RPMI7951 (cell line): ENCODE measurements at places on chromosomes 1 and 21.
A peak's percentile ranks its signal among the peaks of the same experiment; 100 is the strongest.

DNA sequence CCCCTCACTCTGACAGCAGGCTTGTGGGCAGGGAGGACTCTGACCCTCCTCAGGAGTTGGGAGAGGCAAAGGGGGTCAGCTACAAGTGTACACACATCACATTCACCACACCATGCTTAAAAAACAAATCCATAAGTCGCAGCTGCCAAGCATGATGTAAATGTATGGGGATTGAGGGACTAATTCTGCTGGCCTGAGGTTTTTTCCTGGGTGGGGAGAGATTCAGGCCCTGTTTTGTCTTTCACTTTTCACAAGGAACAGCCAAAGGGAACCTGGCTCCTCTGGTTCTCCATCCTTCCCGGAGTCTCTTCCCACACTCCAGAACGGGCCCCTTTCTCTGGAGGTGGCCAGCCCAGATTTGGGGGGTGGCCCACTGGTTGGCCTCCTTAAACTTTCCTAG, 1.3 kb upstream of the MTARC2 start:
- DNase-seq, result no peak

GRCh38 chr1:51734896-51735745, 118.2 kb downstream of the OSBPL9 start:
- no peak for DNase-seq

DNA sequence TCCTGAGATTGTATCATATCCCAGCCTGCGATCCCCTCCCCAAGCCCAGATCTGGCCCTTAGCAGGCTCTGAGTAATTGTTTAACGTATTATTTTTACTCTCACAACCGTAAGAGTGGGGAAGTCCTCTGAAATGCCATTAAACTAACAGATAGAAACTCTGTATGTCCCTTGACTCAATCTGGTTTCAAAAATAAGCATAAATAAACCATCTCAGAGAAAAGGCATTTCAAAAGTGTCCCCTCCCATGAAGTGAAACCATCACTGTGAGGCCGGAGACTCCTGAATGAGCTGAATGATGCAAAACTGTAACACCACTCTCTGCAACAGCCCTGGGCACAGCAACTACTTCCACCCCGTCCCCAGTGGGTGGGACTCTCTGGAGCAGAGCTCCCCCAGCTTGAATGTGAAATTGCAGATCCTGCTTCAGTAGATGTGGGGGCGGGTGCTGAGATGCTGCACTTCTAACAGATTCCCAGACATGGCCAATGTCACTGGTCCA, 104.1 kb downstream of the SYF2 start:
- no peak for DNase-seq

DNA sequence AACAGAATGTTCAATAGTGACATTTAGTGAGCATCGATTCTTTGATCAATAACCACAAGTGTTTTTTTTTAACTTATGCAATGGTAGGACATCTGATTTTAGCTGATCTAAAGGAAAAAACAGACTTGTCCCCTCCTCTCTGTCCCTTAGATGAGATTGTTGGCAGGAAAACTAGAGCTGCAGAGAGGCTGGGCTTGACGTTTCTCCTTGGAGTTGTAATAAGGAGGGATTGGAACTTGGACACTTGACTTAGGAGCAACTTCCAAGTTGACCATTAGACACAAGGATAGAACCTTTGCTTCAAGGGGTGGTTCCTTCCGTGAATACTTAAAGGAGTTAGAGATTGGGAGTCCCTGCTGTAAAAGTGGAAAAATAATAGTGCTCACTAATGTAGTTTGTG, 49.9 kb downstream of the KAZN start:
- no peak for DNase-seq

GRCh38 chr1:176998183-176998795, 166.2 kb downstream of the ASTN1 start:
- DNase-seq, result no peak

DNA sequence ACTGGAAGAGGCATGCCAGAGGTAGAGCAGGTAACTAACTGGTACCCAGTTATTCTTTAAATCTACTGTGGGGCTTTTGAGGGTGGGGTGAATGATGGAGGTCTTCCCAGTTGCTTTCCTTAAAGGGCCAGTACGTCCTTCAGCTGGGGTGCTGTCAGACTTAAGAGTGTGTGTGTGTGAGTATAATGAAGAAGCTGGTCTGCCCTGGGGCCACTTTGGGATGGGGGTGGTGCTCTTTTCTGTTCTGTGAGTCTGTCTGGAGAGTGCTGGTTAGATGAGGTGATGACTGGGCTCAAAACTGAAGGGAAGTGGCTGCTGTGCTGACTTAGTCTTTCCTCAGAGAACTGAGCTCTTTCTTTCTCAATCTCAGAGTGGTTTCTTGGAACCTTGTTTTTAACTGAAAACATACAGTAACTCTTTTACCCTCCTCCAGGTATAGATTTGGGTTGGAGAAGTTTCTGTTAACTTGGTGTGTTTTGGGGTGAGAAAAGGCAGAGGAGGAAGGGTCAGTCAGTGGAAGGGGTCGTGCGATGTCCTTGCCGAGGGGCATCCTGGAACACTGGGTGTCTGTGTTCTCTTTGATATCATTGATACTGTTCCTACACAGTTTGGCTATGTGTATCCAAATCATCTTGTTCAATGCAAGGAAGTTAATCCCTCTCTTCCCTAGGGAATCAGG, 746 bp downstream of the MACF1 start:
- DNase-seq, result peak; percentile 93

DNA sequence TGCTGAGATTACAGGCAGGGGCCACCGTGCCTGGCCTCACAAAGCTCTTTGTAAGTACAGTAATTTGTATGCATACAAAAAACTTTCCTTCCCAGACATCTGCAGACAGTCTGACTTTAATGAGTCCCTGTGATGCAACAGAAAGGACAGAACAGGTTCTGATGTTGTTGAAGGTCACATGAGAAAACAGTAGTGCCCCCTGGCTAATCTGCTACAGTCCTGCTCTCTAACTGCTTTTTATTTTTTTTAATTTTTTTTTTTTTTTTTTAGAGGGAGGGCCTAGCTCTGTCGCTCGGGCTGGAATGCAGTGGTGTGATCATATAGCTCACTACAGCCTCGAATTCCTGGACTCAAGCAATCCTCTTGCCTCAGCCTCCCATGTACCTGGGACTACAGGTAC, 36.7 kb downstream of the ACBD3 start:
- peak; percentile 10 for DNase-seq

DNA sequence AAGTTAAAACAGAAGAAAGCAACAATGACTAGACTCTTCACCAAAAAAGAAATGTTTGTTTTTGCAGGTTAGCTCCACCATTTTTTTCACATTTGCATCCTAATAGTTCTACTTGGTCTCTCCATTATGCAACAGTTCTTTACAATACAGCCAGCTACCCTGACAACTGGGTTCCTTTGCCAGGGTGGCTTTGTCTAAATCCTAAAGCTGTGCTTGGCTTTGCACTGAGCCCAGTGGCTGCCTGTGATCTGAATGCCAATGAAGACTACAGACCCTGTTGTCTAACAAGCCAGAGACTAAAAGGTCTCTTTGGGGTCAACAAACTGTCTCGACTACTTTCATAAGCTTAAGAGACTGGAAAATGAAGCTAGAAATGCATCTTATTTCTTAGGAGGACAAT, 112.0 kb downstream of the AKT3 start:
- DNase-seq, result no peak

DNA sequence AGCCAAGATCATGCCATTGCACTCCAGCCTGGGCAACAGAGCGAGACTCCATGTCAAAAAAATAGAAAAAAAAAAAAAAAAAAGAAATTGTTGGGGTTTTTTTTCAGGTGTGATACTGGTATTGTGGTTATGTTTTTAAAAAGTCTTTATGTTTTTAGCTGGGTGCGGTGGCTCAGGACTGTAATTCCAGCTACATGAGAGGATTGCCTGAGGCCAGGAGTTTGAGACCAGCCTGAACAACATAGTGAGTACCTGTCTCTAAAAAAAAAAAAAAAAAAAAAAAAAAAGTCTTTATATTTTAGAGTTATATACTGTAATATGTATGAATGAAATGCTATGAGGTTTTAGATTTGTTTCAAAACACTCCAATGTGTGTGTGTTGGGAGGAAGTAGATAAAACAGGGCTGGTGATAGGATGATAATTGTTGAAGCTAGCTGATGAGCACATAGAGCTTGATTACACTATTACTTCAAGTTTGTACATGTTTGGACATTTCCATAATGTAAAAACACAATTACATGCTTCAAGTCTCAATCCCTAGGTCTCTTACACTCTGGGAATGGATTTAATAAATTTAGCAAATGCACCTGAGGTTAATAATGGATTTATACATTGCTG, 30.2 kb upstream of the ATP5PO start:
- no peak for DNase-seq

DNA sequence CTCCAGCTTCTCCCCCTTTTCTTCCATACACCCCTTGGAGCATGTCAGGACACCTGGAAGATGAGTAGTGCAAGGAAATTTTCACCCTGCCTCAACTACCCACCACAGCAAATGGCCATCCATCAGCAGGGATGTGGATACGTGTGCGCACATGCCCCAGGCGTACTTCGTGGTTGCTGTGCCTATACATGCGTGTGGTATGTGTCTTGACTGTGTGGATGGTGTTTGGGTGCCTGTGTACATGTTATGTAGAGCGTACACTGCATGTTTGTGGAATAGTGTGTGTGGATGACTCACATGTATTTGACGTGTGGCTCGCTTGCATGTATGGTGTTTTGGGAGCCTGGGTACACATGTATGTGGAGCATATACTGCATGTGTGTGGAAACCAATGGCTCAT, 158.5 kb downstream of the RRAGC start:
- DNase-seq, result no peak

DNA sequence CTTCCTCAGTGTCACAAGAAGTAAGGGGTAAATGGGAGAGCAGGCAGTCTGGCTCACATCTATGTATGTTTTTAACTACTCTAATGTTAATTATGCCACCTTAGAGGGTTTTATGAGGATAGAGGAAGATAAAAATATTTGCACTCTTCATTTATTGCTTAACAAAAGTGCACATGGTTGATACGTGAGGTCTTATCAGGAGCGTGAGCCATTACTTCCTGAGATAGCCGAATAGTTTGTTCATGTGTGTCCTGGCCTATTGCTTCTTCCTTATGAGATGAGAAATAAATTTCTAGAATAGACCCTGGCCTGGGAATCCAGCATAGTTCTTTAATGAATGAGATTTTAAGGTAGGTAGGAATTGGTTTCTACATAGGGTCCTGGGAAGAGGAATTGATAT, 471.1 kb upstream of the B3GALT2 start:
- no peak for DNase-seq

- DNase-seq, result peak; percentile 68
These were observed 7.6 kb upstream of the AADACL4 start for GRCh38 chr1:12636098-12636950.

DNA sequence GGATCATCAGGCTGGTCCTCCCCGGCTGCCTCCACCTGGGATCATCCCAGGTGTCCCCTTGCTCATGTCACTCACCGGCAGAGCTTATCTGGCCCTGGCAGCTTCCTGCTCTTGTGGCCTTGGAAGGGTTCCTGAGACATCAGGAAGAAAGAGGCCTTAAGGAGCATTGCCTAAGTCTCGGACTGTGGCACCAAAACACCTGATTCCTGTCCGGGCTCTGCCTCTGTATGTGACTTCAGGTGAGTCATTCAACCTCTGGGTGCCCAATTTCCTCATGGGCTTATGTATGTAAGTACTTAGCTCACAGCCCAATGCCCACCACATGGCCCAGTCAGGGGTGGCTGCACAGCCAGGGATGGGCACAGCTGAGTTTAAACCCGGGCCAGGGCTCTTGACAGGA, 255.9 kb upstream of the VAMP3 start:
- DNase-seq, result no peak

DNA sequence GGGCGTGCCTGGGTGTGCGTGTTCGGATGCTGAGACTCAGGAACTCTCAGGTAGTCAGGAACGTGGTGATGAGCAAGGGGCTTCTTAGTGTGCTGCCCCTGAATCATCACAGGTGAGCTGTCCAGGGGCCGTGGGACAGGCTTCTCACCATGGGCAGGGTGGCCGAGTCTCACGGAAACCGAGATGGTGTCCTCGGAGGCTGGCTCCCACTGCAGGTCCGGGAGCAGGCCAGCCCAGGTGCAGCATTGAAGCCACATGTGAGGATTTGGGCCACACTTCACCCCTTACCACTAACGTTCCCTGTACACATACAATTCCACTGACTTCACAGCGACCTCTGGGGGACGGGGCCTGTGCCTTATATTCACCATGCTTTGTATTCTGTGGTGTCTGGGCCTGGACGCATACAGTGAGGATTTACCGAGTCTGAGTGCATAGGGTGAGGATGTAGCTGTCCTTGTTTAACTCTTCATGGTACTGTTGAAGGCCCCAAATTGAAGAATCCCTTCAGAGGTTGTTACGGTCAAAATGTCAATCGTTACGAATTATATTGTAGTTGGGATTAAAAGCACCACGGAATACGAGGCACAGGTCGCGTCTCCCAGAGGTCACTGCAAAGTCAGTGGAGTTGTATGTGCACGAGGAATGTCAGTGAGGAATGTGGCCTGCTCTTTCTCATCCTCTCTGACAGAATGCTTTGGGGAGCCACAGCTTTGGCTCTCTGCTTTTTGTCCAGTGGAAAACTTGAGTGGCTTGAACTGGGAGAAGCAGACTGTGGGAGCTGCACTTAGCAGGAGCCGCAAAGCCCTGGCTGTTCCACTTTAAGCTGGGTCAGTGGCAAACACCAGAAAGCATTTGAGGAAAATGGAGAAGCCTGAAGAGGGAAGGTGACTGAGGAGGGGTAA, 95.3 kb downstream of the MTR start:
- no peak for DNase-seq

- DNase-seq, result no peak
These were observed 193.4 kb downstream of the ATG4C start for GRCh38 chr1:62977366-62977765.

GRCh38 chr1:112716133-112716720, 1.1 kb upstream of the PPM1J start:
- peak; percentile 83 for DNase-seq

DNA sequence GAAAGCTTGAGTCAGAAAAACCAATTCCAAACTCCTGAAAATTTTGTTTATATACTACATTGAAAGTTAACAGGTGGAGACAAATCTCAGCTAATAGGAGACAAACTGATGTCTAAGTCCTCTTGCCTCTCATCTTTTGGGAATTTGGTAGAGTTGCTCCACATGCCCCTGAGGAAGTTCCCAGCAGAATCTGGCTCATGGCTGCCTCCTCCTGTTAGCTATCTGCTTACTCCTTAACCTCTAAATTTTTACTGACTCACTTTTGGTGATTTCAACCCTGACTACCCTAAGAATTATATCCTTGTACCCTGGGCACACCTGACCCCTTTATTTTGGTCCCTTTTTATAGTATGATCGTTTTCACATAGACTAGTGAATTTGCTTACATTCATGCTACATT, 633.7 kb upstream of the USP24 start:
- peak; percentile 51 for DNase-seq

DNA sequence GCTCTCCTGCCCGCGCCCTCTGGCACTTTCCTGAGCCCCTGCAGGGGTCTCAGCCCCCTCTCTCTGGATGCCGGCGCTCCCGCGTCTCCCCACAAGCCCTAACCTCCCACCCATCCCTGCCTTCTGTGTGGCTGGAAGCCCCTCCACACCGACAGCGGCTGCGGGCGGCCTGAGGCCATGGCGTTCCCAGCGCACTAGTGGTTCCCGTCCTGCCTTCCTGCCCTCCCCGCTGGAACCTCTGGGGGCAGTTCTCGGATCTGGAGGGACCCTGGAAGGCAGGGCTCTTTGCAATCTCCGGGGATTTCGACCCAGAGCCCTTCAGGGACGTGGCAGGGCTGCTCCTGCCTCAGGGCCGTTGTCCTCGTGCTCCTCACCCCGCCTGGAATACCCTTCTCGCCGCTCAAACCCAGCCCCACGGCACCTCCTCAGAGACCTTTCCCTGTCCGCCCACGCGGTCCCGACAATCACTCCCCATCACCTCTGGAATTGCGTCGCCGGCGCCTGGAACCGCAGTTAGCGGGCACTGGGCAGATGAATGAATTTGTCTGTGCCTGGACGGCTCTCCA, 493 bp upstream of the ESPN start:
- no peak for DNase-seq
